ENCODE measurements at places on chromosomes 16 and 17.

DNA sequence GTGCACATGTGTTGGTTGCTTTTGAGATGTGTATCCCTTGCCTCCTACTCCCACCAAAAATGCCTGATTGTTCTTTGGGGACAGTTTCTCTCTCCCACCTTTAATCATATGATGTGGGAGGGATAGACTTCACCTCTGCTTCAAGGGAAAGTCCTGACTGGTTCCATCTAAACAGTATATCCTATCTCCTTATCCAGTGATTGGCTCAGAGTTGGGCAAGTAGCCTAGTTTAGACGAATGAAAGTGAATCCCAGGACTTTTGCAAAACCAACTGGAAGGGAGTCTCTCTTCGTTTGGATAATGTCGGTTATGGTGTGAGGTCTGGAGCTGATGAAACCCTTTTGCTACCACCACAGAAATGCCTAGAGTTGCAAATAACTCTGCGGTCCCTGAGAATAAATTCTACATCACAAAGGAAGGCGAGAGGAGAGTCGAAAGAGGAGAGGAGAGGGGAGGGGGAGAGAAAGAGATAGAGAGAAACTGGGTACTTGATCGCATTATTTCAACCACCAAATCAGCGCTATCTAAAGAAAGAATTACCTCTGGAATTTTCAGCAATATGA, 77.1 kb upstream of the SALL1 start:
- no peak for DNase-seq

GRCh38 chr17:50816771-50817751, 18.3 kb upstream of the WFIKKN2 start:
- DNase-seq: peak; percentile 57

DNA sequence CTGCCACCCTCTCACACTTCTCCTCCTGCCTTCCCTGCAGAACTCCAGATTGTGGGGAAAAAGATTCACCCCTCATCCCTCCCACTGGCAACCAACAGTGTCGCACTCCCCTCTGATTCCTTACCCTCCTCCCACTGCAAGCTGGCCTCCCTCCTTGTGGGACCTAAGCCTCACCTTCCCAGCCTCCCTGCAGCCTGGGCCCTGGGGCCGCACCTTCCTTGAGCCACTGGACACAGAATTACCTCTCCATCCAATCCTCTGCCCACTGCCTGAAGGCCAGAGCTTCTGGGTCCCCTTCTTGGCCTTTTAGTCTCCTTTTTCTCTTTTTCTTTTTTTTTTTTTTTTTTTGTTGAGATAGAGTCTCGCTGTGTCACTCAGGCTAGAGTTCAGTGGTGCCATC, 33.9 kb downstream of the NGFR start:
- DNase-seq: no peak

- DNase-seq: no peak
Observed at GRCh38 chr16:79165079-79165478, 435.5 kb downstream of the MAF start.

DNA sequence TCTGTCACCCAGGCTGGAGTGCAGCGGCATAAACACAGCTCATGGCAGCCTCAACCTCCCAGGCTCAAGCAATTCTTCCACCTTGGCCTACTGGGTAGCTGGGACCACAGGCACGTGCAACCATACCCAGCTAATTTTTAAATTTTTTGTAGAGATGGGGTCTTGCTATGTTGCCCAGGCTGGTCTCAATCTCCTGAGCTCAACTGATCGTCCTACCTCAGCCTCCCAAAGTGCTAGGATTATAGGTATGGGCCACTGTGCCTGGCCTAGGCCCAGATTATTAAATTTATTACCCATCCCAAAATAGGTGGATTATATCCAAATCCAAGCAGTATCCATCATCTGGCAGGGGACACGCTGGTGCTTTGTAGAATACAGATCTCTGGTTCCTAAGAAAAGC, 53.8 kb downstream of the METTL16 start:
- no peak for DNase-seq

DNA sequence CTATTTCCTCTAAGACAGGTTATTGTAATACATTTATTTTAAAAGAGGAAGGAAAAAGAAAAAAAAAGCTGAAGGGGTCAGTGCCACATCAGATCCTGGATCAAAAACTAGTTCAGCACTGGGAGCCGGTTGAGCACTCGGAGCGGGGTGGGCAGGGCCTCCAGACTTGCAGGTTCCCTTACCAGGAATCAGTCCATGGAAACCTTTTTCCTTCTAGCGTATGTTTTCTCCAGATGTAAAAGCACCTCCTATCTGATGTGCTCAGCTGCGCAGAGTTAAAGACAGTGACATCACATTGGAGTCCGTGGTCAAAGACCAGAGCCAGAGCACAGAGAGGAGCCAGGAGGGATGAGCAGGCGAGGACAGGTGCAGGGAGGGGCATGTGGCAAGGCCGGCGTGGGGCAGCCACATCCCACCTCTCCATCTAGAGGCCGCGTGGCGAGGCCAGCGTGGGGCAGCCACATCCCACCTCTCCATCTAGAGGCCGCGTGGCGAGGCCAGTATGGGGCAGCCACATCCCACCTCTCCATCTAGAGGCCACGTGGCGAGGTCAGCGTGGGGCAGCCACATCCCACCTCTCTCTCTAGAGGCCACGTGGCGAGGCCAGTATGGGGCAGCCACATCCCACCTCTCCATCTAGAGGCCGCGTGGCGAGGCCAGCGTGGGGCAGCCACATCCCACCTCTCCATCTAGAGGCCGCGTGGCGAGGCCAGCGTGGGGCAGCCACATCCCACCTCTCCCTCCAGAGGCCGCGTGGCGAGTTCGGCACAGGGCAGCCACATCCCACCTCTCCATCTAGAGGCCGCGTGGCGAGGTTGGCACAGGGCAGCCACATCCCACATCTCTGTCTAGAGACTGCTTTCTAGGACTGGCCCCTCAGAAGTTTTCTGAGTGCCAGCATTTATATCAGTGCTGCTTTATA, 166.8 kb upstream of the CHMP6 start:
- DNase-seq: no peak

GRCh38 chr17:76132574-76133338, 8.3 kb downstream of the FOXJ1 start:
- no peak for DNase-seq

GRCh38 chr17:306536-307294, 45.9 kb downstream of the RPH3AL start:
- no peak for DNase-seq

GRCh38 chr16:61681673-61682072, 354.6 kb downstream of the CDH8 start:
- DNase-seq: no peak

DNA sequence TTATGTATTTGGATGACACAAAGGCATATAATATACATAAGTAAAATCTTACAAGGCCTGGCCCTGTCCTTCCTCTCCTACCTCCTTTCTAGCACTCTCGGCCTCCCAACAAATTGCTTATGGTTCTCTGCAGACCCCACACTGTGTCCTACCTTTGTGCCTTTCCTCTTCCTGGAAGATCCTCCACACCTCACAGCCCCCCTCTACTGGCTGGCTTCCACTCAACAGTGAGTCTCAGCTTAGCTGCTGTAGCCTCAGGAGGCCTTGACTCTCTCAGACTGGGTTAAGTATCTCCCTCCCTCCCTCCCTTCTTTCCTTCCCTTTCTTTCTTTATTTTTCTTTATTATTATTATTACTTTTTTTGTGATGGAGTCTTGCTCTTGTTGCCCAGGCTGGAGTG, 8.3 kb upstream of the SLC52A1 start:
- no peak for DNase-seq

GRCh38 chr17:75011401-75012095, 922 bp upstream of the MRPL58 start:
- no peak for DNase-seq

DNA sequence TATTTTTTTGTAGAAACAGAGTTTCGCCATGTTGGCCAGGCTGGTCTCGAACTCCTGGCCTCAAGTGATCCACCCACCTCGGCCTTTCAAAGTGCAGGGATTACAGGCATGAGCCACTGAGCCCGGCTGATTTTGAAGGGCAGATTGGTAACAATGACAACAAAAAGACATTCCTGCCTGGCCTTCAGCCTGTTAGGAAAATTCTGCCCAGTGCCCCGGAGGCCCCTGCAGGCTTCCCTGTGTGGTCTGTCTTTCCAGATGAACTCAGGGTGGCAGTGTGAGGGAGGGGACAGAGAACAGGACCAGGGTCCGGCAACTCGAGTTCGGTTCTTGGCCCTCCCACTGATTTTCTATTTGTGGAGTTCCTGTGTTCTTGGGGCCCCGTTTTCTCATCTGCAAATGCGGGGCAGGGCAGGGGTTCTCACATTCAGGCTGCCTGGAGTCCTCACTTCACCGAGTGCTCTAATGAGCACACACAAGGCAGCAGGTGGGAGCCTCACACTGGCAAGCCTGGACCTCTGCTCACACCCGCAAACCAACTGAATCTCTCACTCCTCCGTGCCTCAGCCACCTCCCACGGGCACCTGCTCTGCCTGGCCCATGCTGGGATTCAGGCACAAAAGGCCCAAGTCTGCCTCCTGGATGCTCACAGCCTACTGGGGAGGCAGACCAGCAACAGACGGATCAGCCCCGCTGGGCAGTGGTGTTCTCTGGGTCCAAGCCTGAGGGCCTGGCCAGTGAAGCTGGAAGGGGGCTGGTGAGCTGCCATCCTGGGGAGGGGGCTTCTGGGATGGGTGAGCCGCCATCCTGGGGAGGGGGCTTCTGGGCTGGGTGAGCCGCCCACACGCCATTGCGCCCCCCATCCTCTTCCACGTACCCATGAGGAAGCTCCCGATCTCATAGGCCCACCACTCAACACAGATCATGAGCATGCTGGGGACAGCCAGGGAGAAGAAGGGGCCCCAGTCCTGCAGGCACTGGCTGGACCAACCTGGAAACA, 10.3 kb downstream of the SLC47A2 start:
- no peak for DNase-seq

- DNase-seq: no peak
Observed at GRCh38 chr16:2846511-2847310, 11.3 kb downstream of the PRSS22 start.

DNA sequence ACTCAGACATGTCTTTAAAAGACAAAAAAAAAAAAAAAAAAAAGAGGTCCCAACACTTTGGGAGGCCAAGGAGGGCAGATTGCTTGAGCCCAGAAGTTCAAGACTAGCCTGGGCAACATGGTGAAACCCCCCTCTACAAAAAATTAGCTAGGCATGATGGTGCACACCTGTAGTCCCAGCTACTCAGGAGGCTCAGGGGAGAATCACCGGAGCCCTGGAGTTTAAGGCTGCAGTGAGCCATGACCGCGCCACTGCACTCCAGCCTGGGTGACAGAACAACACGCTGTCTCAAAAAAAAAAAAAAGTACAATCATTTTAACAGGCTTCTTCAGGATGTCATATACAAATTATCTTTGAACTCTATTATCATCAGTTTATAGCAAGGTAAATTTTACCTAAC, 22.0 kb downstream of the C16orf87 start:
- peak; percentile 7 for DNase-seq

GRCh38 chr17:2980211-2980903, 83.0 kb downstream of the OR1D5 start:
- DNase-seq: no peak

GRCh38 chr16:72917051-72917450, 130.9 kb downstream of the ZFHX3 start:
- no peak for DNase-seq

DNA sequence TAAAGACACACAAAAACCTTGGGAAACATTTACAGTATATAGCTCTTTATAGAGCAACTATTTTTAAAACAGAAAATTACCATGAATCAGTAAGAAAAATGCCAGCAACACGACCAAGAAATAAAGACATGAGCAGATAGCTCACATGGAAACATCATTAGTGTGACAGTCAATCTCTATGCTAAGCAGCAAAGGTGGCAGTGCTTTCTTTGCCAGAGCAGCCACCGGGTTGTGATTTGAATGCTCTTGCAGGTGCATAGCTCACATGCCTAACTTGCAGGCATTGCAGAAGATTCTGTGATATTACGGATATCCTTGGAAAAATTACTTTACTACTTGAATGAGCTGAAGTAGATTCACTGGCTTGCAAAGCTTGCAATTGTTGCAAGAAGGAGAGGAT, 652.9 kb upstream of the C16orf82 start:
- DNase-seq: no peak

- DNase-seq: peak; percentile 69
Observed at GRCh38 chr17:66200685-66201092, 8.8 kb upstream of the CEP112 start.

DNA sequence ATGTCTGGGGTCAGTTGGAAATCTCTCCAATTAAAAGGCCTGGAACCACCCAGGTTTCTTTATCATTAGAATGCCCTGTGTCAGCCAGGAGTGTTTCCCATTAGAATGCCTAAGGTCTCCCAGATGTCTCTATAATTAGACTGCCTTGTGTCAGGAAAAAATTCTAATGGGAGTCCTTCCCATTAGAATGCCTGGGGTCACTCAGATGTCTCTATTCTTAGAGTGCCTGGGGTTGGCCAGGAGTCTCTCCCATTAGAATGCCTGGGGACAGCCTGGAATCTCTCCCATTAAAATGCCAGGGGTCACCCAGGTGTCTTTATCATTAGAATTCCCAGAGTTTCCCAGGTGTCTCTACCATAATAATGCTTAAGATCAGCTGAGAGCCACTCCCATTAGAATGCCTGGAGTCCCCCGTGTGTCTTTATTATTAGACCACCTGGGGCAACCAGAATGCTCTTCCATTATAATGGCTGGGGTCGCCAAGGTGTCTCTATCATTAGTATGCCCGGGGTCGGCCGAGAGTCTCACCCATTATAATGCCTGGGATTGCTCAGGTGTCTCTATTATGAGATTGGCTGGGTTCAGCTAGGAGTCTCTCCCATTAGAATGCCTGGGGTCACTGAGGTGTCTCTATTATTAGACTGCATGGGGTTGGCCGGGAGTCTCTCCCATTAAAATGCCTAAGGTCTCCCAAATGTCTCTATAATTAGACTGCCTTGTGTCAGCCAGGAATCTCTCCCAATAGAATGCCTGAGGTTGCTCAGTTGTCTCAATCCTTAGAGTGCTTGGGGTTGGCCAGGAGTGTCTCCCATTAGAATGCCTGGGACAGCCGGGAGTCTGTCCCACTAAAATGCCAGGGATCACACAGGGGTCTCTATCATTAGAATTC, 2254.6 kb downstream of the TP53TG3F start:
- DNase-seq: no peak

DNA sequence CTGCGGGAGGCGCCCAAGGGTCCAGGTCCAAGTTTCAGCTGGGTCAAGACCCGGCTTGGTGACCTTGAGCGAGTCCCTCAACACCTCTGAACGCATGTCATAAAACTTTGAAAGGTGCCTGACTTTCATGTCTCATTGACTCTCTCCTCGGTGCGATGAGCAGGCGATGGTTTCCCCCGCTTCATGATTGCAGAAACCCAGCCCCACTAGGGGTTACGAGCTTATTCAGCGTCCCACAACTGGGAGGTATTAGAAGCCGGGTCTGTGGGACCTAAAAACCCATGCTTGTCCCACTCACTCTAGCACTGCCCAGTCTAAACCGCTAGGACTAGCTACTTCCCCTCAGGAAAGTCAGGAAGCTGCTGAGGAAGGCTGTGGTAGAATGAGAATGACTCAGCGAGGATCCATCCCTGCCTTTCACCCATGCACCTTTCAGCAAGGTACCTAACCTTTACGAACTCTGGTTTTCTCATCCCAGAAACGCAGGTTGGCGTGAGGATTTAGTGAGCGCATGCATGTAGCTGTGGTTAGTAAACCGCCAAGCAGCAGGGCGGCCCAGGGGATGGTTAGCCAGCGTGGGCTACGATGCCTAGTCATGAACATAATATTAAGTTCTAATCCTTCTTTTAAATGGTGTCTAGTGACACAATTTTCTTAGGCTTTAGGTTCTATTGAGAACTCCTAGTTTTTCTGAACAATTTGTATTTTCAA, 26.2 kb upstream of the RFFL start:
- DNase-seq: no peak

GRCh38 chr16:26505496-26505895, 561.2 kb upstream of the C16orf82 start:
- DNase-seq: no peak

GRCh38 chr16:46558018-46558417, 63.2 kb downstream of the SHCBP1 start:
- DNase-seq: no peak

All from CD4-positive, alpha-beta T cell treated with Interleukin-1 beta for 1 hour (primary cell).